HFFc6 (cell line): ENCODE measurements at places on chromosomes 11 and 22. TPM values are rescaled to one million over a fixed set of nuclear protein-coding genes. Genes with fewer than 3 reads are reported as not detected.
A peak's percentile ranks its signal among the peaks of the same experiment; 100 is the strongest.

The RPL3 gene
- total RNA-seq, result 1,462 to 1,643 TPM (median 1,539 TPM) in 3 replicates

- H3K36me3 ChIP-seq, result no peaks in the 10 kb centered on the region
- peaks cover 18% of the 10 kb centered on the region for H3K4me1 ChIP-seq
- H3K4me3 ChIP-seq, result no peak overlapping the region
- no peaks in the 10 kb centered on the region; the same call in none of the 2 replicates for H3K27me3 ChIP-seq
- H3K27ac ChIP-seq, result no peak overlapping the region
Observed at GRCh38 chr22:19779011-19779421, 18.4 kb downstream of the TBX1 start.

- DNase-seq, result no peak
- peaks cover 2% of the 10 kb centered on the region for H3K27me3 ChIP-seq
- H3K4me3 ChIP-seq, result peak overlapping the region; percentile 60
- peak overlapping the region; percentile 29; the same call in 1 of the 2 replicates for H3K27ac ChIP-seq
- H3K4me1 ChIP-seq, result peaks cover 13% of the 10 kb centered on the region
Observed at GRCh38 chr22:23752090-23752691, 1.3 kb upstream of the ZNF70 start.

GRCh38 chr22:36136988-36137387, 23.6 kb downstream of the APOL3 start:
- peak overlapping the region; percentile 89 for H3K27ac ChIP-seq
- no peak overlapping the region for H3K4me3 ChIP-seq
- peaks cover 21% of the 10 kb centered on the region for H3K4me1 ChIP-seq
- DNase-seq, result peak; percentile 35
- H3K27me3 ChIP-seq, result peaks cover 27% of the 10 kb centered on the region

DNA sequence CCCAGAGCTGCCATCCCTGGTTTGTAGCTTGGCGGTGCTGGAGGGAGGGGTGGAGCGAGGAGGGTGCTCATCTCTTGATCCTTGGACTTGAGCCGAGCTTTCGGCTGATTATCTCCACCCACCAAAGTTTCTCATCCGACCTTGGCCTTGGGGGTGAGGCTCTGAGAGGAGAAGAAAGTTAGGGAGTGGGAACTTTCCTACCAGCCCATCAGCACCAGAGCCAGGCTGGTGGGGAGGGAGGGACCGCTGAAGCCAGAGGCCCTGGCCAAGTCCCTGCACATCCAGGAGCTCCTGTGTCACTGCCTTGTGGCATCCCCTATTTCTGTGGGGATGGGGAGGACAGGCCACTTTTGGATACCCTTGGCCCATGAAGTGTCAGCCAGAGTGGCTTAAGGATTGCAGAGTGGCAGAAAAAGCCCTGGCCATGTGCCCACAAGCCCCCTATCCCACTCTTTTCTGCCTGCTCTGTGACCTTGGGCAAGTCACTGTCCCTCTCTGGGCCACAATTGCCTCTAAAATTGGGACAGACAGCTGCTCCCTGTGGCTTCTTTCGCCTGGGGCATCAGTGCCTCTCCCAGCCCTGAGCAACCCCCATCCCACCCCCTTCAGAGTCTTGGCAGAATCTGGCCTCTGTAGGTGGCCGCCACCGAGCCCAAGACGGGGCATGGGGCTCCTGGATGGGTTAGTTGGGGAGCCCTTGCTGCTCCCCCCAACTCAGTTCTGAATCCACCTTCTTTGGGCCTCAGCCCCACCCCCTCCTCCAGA, 10.3 kb downstream of the KCTD17 start:
- H3K36me3 ChIP-seq, result peaks cover 5% of the 10 kb centered on the region; the same call in 1 of the 2 replicates
- no peaks in the 10 kb centered on the region for H3K27me3 ChIP-seq
- no peaks in the 10 kb centered on the region for H3K4me1 ChIP-seq
